ENCODE measurements at places on chromosomes 16 and 17.

DNA sequence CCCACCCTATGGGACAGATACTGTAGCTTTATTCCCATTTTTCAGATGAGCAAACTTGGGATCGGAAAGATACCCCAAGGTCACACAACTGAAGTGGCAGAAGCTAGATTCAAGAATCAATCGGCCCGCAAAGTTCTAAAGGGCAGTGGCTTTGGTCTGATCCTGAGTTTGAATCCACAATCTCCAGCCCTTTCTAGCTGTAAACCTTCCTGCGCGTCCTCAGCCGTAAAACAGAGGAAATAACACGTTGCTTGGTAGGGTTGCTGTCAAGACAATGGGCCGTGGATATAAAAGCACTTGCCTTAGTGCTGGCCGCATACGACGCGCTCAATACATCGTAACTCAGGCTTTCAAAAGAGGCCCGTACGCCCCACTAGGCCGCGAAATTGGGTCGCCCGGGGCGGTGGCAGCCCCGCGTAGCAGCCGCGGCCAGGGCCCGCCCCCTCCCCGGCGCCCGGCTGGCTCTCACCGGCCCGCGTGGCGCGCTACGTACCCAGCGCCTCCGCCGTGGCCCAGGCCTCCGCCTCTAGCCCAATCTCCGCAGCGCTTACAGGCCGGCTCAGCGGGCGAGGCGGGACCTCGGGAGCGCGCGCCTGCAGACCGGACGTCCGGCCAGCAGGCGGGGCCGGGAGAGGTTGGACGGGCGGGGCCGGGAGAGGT is at the start of gene DCAKD:
DCAKD (minus strand) TSS at position 573 of the 660 bp plus-strand sequence. CDS start 16,747 bp downstream, outside the sequence.
- peak; percentile 91 for DNase-seq

- DNase-seq, result no peak
Measured at GRCh38 chr16:6976716-6977115, 355.9 kb upstream of the RBFOX1 start.

- no peak for DNase-seq
Measured at GRCh38 chr16:11253995-11254912, 1.8 kb downstream of the SOCS1 start.

- no peak for DNase-seq
Measured at GRCh38 chr17:78329263-78330059, 30.4 kb downstream of the SOCS3 start.

DNA sequence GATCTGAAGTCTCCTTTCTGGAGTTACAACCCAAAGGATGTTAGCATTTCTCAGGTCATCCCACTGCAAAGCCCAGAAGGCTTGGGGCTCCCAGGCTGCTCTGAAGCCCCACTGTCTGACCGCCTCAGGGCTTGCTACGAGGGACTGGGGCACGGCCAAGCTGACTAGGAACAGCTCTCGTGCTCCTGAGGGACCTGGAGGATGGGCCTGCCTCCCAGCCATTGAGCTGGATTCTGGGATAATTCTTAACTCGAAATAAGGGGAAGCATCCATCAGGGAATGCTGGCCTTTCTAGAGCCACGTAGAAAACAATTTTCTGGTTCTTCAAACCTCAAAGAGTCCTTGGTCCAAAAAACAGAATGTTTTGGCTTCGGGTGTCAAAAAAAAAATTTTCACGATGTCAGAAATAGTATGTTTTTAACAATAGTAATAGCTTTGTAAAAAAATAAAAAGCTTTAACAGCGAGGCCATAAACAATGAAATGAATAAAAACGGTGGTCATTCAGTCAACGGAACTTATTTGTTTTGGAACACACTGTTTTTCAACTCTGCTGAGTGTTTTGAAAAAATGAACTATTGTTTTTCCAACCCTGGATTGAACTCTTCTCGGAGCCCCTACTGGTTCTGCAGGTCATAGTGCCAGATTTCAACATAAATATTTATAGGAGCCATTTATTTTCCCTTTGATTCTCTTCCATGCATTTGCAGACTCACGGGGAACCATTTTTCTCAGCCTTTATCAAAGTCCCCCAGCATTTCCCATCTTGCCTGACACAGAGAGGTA is 16.4 kb upstream of the HERPUD1 start:
- DNase-seq, result no peak

DNA sequence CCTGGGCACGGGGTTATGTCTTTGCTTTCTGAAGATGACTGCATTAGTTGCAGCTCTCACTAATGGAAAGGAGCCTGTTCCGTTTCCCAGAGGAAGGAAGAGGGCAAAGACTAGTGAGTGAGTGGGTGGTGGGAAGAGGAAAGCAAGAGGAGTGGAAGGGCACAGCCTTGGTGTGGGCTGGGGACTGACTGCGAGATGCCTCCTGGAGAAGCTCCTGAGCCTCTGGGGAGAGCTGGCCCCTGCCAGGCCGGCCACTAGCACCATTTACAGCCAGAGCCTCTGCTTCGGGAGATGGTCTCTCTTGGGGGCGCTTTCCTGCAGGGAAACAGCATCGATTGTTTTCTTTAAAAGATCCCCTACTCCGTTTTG is 825 bp upstream of the RHBDL3 start:
- no peak for DNase-seq

- no peak for DNase-seq
Measured at GRCh38 chr17:59651346-59651745, 31.7 kb downstream of the CLTC start.

DNA sequence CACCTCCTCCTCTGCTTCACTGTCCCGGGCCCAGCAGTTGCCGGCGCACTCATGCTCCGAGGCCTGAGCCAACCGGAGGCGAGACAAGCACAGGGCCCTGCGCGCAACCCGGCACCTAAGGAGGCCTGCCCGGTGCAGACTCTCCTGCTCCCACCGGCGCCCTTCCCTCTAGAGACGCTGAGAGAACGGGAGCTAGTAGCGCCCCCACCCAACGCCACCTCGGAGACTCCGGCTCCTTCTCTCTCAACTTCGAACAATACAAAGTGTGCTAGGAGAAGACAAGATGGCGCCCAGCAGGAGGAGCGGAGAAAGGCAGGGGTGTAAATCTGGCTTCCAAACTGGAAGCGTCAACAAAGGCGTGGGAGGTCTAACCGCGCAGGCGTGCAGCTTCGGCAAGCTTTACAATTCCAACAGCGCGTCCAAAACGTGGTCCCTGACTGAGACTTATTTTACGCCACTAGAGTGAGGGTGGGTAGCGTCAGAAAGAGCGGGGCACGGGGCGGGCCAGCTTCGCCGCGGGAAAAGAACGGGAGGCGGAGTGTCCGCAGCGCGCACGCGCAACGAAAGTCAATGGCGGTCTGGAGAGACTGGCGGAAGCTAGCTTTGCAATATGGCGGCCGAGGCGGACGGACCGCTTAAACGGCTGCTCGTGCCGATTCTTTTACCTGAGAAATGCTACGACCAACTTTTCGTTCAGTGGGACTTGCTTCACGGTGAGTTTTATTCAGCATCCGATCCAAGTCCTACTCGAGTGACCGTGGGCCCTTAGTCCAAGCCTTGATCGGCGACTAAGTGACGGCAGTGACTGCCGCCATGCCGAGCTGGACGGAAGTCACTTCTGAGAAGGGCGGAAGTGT is at the start of gene MPDU1:
MPDU1 (plus strand) TSS at position 600 of the 857 bp plus-strand sequence; CDS start at position 611, 11 bp downstream.
- DNase-seq, result peak; percentile 99

- no peak for DNase-seq
Measured at GRCh38 chr16:78703936-78704335, 604.5 kb downstream of the WWOX start.
